ENCODE measurements at places on chromosomes 6 and 20.

DNA sequence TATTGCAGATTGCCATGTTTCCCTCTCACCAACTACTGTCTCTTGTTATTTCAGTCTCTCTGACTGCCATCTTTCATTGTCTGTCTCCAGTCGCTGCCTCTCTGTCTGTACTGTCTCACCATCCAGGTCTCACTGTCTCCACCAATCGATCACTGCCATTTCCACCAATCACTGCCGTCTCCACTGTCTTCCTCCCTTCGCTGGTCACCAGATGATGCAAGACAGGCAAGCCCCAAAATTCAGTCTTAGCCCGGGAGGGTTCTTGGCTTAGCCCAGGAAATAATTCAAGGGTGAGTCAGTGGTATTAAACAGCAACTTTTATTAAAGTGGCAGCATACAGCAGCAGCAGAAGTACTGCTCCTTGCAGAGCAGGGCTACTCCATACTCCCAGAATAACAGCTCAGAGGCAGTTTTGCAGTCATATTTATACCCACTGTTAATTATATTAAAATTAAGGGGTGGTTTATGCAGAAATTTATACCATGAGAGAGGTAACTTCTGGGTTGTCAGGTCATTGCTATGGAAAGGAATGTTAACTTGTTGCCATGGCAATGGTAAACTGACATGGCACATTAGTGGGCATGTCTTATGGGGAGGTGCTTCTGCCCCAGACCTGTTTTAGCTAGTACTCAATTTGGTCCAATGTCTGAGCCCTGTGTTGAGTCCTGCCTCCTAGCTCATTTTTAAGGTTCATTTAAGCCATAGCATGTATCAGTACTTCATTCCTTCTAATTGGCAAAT lies 23.0 kb upstream of the ECHDC1 start:
- DNase-seq: no peak

GRCh38 chr6:143205585-143205984 lies 144.9 kb downstream of the AIG1 start:
- no peak for DNase-seq

DNA sequence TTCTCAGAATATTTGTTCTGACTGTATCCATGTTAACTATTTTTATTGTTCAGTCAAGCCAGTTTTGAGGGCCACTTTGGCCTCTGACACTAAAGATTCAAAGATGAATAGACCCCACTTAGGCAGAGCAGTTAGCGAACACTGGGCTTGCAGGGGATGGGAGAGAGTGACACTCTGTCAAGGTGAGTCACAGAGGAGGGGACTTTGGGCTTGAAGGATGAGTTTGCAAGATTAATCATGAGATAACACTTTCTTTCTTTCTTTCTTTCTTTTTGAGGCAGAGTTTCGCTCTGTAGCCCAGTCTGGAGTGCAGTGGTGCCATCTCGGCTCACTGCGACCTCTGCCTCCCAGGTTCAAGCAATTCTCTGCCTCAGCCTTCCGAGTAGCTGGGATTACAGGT lies 46.4 kb downstream of the SPATA2 start:
- no peak for DNase-seq

GRCh38 chr6:104182811-104183210 lies 676.9 kb downstream of the HACE1 start:
- DNase-seq: no peak

DNA sequence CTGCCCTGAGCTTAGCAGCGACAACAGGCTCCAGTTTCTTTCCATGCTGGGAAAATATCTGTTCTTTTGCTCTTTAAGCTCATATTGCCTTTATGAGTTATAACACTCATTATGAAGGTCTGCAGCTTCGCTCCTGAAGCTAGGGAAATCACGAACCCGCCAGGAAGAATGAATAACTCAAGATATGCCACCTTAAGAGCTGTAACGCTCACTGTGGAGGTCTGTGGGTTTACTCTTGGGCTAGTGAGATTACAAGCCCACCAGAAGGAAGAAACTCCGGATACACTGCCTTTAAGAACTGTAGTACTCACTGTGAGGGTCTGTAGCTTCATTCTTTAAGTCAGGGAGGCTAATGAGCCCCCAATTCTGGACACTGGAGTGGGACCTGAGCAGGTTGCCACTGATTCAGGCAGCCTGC lies 3.0 kb upstream of the SSR1 start:
- DNase-seq: no peak

GRCh38 chr6:150156460-150156859 lies 13.6 kb downstream of the PPP1R14C start:
- no peak for DNase-seq

GRCh38 chr20:24081077-24081476 lies 92.5 kb upstream of the GGTLC1 start:
- DNase-seq: no peak

- DNase-seq: no peak
Observed at GRCh38 chr6:156557251-156557910, 219.8 kb upstream of the ARID1B start.

DNA sequence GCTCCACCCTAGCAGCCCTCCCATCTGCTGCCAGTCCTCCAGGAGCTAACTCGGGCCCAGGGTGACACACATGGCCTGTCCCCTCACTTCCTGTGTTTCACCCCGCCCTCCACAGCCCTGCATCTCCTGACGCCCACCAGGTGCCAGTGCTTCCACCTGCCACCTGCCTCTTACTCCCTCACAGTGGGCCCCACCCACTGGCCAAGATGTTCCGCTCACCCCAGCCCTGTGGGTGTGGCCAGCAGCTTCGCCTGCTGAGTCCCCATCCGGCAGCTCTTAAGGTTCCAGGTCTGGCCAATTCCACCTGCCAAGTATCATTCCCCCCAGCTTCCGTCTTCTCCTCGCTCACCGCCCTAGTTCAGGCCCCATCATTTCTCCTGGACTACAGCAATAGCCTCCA lies 184.1 kb downstream of the MBOAT1 start:
- no peak for DNase-seq

GRCh38 chr6:108684771-108685329 lies 124.1 kb downstream of the FOXO3 start:
- no peak for DNase-seq

- DNase-seq: no peak
Observed at GRCh38 chr6:158938220-158938619, 61.8 kb downstream of the RSPH3 start.

GRCh38 chr6:149454346-149454848 lies 30.4 kb downstream of the ZC3H12D start:
- peak; percentile 92 for DNase-seq

DNA sequence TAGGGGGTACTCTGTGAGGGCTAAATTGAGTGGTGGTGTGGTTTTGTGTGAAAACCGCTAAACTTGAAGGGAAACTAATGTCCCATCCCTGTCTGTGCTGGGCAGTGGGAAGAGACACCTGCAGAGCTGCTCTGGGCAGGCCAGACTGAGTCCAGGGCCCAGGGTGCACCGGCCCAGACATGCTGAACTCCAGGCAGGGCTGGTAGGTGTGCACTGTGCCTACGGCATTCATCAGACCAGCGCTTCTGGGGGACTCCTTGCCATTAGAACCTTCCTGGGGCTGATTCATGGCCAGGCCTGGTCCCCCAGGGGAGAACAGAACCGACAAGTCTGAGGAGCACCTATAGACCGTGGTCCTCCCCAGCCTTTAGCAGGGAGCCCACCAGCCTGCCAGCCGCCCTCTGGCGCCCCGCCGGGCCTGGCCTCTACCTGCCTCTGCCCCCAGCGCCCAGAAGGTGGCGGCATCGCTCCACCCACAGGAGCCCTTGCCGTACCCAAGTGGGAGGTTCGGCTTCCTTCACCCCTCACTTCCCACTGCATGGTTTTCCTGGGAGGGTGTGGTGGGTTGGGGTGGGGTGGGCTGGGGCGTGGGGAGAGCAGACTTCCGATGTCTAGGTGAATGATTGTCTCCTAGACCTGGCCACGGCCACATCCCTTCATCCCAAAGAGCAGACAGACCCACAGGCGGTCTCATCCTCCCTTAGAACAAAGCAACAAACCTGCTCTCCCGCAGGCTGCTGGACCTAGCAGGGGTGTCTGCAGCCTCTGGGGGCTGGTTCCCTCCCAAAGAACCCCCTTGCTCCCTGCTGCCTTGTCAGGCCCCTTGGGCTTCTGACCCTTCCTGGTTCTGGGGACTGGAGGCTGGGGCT lies 15.5 kb downstream of the CCDC167 start:
- no peak for DNase-seq

Measured in tibial nerve (tissue), 4 donors.